Chondrocyte (in vitro differentiated cells): ENCODE measurements at places on chromosomes 6 and 20. TPM values are rescaled to one million over a fixed set of nuclear protein-coding genes. Genes with fewer than 3 reads are reported as not detected.

DNA sequence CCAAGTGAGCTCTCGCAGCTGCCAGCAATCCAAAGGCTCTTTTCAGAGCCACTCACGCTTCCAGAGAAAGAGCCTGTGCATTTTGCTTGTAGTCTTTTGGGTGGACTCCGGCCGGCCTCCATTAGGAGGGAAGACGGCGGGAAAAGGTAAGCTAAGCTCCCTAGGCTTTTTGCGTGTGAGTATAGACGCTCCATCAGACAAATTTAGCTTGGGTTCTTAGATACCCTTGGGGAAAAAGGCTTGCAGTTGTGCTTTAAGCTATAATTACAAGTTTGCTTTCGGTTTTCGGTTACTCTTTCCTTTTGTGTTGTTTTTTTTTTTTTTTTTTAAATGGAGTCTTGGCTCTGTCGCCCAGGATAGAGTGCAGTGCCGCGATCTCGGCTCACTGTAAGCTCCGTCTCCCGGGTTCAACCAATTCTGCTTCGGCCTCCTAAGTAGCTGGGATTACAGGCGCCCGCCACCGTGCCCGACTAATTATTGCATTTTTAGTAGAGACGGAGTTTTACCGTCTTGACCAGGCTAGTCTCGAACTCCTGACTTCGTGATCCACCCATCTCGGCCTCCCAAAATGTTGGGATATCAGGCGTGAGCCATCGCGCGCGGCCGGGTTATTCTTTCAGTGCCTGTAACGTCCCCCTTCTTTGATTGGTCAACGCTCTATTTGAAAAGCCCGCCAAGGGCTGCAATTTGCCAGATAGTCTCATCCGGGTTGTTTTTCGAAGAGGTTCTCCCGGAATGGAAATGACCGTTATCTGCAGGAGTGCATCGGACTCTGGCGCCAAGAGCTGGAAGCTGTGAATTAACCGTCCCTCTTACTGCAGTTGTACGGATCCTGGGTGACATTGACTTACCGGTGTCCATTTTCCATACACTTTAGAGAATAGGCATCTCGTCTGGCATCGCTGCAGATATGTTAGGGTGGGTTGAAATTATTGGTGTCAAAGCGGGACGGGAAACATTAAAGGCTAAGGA, 18.1 kb downstream of the OR2B2 start:
- no peaks in the 10 kb centered on the region for H3K36me3 ChIP-seq
- H3K4me1 ChIP-seq = peaks cover 39% of the 10 kb centered on the region
- no peak for DNase-seq
- H3K27ac ChIP-seq = no peak overlapping the region
- H3K27me3 ChIP-seq = no peaks in the 10 kb centered on the region

GRCh38 chr6:81988446-81988845, 236.0 kb upstream of the TENT5A start:
- no peak overlapping the region for H3K4me3 ChIP-seq
- H3K27me3 ChIP-seq = no peaks in the 10 kb centered on the region
- no peaks in the 10 kb centered on the region for H3K36me3 ChIP-seq
- H3K4me1 ChIP-seq = peaks cover 13% of the 10 kb centered on the region

Gene MLIP
- total RNA-seq = 1.5 TPM in 1 of 3 replicates, not detected in the others

Gene SLC26A8
- total RNA-seq = 0.15 TPM in 1 of 3 replicates, not detected in the others

Gene OGFR
- 31.5 to 32.2 TPM (median 31.8 TPM) in 3 replicates for total RNA-seq

- no peak overlapping the region for H3K27ac ChIP-seq
- no peaks in the 10 kb centered on the region for H3K27me3 ChIP-seq
- H3K36me3 ChIP-seq = peaks cover 2% of the 10 kb centered on the region
- no peak overlapping the region for H3K4me3 ChIP-seq
These were observed 5.2 kb downstream of the BICRAL start for GRCh38 chr6:42787063-42787472.

DNA sequence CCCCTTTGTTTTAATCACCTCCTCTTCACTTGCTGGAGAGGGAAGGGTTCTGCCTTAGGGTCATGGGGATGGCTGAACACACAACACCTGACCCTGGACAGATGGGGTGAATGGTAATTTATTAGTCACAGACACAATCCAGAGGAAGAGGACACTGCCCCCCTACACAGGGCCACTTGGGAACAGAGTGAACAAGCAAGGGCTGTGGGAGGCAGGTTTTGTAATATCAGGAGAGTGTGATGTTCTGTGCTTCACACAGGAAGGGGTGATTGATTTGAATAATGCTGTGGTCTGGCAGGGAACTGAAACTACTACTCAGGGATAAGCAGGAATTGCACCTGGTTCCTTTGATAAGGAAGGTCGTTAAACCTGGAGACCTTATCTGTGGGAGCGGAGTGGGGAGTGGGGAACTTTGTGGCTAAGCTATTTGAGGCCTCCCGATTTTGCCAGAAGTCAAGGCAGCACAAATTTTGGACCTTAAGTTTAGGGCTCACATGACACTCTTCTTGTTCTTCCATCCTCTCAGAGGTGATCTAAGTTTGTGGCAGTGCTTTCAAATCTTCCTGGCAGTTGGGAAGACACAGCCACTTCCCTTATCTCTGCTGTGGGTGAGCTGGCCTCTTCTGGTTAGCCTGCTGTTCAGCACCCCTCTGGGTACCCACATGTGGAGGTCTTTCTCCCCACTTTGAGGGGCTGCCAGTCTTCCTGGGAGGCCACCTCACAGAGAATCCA, 77.8 kb downstream of the CD164 start:
- no peaks in the 10 kb centered on the region for H3K27me3 ChIP-seq
- H3K27ac ChIP-seq = no peak overlapping the region
- H3K36me3 ChIP-seq = no peaks in the 10 kb centered on the region
- H3K4me3 ChIP-seq = no peak overlapping the region
- H3K4me1 ChIP-seq = no peaks in the 10 kb centered on the region

DNA sequence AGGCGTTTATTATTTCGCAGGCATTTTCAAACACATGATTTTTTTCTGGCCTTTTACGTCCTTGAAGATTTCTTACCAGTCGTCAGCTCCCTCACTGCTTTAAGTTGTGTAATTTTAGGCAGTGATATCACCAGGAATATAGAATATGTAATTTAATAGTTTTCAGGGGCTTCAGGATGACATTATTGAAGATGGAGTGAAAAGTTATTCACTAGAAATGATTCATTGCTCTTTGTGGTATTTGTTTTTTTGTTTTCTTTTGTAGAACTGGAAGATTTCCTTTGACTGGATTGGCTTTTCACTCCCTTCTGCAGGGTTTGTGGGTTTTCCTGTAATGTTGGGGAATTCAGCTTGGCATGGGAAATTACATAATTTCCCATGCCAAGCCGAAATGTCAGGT, 2.0 kb downstream of the LRRC1 start:
- H3K4me1 ChIP-seq = peaks cover 57% of the 10 kb centered on the region
- no peak for DNase-seq
- no peaks in the 10 kb centered on the region for H3K27me3 ChIP-seq
- H3K4me3 ChIP-seq = peak overlapping the region; percentile 99

DNA sequence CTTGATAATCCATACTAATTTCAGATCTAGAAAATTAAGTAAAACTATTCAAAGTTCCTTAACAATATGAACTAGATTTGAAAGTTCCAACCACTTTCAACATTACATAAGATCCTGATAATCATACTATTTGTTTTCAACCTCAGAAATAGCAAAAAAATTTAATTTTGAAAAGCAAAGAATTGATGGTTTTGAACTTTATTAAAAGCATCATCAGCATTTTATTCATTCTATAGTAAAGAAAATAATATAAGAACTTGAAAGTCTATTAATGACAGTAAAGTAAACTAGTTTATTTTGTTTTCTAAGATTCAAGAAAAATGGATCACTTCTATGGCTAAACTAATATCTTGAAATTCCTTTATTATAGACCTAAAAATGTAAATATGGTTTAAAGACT, 26.8 kb downstream of the EYS start:
- no peak overlapping the region for H3K27ac ChIP-seq
- no peaks in the 10 kb centered on the region for H3K4me1 ChIP-seq
- no peak overlapping the region for H3K4me3 ChIP-seq
- H3K27me3 ChIP-seq = no peaks in the 10 kb centered on the region

Gene PACRG
- total RNA-seq = 0.59 to 2.5 TPM (median 1.1 TPM) in 3 replicates

Gene SMIM26
- total RNA-seq = 37.9 to 47.7 TPM (median 39.6 TPM) in 3 replicates

Gene TREM1
- 0.25 TPM in 1 of 3 replicates, not detected in the others for total RNA-seq

GRCh38 chr6:130409418-130410100, 43.7 kb downstream of the TMEM200A start:
- peak overlapping the region; percentile 65 for H3K27ac ChIP-seq
- H3K4me1 ChIP-seq = peaks cover 23% of the 10 kb centered on the region
- peaks cover 1% of the 10 kb centered on the region for H3K27me3 ChIP-seq
- peaks cover 5% of the 10 kb centered on the region for H3K36me3 ChIP-seq
- DNase-seq = no peak

DNA sequence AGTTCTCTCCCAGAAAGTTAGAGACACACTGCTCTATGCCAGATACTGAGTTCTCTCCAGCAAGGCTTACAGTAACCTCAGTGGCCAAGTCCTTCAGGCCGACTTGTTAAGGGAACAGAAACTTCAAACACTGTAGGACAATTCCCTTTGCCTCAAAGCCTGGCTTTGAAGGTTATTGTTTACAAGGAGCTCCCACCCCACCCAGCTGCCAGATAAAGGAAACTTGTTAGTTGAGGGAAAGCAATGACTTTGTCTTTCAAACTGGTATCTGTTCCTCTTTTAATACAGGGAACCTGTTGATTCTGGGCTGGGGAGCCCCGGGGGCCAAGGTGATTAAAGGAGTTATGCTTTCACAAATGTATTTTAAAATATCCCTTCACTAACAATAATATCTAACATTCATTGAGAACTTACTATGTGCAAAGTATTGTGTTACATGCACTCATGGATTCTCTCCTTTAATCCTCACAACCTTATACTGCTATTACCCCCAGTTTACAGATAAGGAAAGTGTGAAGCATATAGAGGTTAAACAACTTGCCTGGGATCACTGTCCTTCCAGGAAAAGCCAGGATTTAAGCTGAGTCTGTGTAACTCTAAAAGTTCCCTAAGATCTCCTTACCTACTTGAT, 27.6 kb upstream of the CDKN1A start:
- H3K4me1 ChIP-seq = peaks cover 13% of the 10 kb centered on the region
- DNase-seq = peak; percentile 28
- no peaks in the 10 kb centered on the region for H3K36me3 ChIP-seq
- H3K4me3 ChIP-seq = no peak overlapping the region

GRCh38 chr6:131642987-131643611, 6.0 kb downstream of the ENPP3 start:
- DNase-seq = no peak
- H3K4me3 ChIP-seq = no peak overlapping the region
- no peak overlapping the region for H3K27ac ChIP-seq
- no peaks in the 10 kb centered on the region for H3K27me3 ChIP-seq

Gene GGT7
- total RNA-seq = 10.4 to 23.9 TPM (median 23.7 TPM) in 3 replicates

GRCh38 chr6:64280569-64280968, 645.0 kb downstream of the PHF3 start:
- H3K36me3 ChIP-seq = no peaks in the 10 kb centered on the region
- H3K4me1 ChIP-seq = no peaks in the 10 kb centered on the region
- H3K4me3 ChIP-seq = no peak overlapping the region
- no peak overlapping the region for H3K27ac ChIP-seq
- DNase-seq = no peak

- no peak overlapping the region for H3K4me3 ChIP-seq
- no peaks in the 10 kb centered on the region for H3K27me3 ChIP-seq
- DNase-seq = no peak
- H3K27ac ChIP-seq = no peak overlapping the region
- no peaks in the 10 kb centered on the region for H3K36me3 ChIP-seq
These were observed 15.9 kb downstream of the TMEM200A start for GRCh38 chr6:130381459-130382380.

GRCh38 chr6:127298475-127298874, 31.8 kb downstream of the RNF146 start:
- DNase-seq = no peak
- peaks cover 24% of the 10 kb centered on the region for H3K4me1 ChIP-seq
- no peaks in the 10 kb centered on the region for H3K36me3 ChIP-seq
- no peak overlapping the region for H3K4me3 ChIP-seq
